ENCODE measurements at places on chromosomes 11 and 22.

DNA sequence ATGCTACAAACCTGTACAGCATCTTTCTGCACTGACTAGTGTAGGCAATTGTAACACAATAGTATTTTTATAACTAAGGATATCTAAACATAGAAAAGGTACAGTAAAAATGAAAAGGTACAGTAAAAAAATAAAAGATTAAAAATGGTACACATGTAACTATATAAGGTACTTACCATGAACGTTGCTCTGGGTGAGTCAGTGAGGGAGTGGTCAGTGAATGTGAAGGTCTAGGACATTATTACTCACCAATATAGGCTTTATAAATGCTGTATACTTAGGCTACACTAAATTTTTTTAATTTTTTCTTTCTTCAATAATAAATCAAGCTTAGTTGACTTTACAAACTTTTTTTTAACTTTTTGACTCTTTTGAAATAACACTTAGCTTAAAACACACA lies 59.9 kb downstream of the EIF3M start:
- no peak for DNase-seq

GRCh38 chr22:36726007-36726380 lies 22.4 kb upstream of the CACNG2 start:
- no peak for DNase-seq

GRCh38 chr22:47043835-47044721 lies 281.6 kb downstream of the TBC1D22A start:
- peak; percentile 61 for DNase-seq

DNA sequence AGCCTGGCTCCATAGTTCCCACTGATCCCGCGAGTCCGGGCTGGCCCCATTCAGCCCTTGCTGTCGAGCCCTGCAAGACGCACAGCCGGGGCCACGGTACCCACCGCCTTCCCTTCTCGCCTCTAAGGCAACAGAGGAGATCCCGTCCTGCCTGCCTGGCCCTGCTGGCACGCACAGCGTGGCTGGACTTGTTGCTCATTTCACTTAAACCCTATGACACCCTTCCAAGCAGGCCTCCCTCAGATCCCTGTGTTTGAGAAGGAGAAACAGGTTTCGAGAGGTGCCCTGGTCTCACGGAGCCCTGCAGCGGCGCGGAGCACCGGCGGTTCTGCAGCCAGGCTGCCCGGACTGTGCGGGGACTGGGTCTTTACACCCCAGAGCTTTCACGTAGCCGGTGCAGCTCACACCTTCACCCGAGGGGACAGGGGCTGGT lies 1048.4 kb downstream of the BRD1 start:
- no peak for DNase-seq

- no peak for DNase-seq
These were observed 26.5 kb downstream of the CWC15 start for GRCh38 chr11:94946812-94947211.

GRCh38 chr11:72326151-72326848 lies 82.3 kb upstream of the PHOX2A start:
- DNase-seq, result no peak

DNA sequence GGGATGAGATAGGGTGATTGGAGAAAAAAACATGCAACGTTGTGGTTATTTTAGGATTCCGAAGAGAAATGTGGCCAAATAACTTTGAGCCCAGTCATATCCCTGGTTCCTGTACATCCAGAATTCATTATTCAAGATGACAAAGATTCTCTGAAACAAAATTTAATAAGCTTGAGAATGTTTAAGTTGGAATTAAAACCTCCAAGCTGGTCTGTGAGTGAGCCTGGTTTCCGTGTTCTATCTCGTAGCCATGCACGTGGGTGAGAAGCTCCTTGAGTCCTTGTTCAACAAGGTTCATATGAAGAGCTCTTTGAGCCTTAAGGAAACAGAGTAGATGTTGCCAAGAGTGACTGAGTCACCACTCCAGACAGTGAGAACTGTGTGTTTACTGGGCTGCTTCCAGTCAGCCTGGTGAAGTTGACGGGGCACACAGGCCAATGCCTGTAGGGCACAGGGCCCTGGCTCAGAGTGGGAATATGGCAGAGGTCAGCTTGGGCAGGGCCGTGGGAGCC lies 206.5 kb downstream of the NAV2 start:
- DNase-seq, result no peak

DNA sequence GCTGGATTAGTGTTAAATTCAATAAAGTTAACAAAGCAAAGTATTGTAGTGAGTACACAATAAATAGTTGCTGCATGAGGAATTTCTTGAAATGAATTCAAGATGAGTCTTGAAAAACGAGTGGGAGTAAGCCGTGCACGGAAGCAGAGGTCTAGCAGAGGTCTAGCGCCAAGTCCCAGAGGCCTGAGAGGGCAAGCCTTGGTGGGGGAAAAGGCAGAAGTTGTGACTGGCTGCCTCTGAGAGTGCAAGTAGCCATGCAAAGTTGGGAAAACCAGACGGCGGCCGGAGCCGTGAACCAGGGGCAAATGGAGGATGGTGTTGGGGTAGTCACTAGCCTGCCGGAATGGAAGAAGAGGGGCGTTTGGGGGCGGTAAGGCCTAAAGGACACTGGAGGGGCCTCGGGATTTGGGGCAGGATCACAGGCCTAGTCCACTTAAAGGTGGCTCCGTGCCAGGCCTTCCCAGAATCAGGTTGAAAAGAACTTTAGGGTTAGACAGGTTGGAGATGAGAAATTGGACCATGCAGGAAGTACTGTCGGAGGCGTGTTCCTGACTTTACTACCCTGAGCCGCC lies 379 bp upstream of the SLC3A2 start:
- peak; percentile 87 for DNase-seq

DNA sequence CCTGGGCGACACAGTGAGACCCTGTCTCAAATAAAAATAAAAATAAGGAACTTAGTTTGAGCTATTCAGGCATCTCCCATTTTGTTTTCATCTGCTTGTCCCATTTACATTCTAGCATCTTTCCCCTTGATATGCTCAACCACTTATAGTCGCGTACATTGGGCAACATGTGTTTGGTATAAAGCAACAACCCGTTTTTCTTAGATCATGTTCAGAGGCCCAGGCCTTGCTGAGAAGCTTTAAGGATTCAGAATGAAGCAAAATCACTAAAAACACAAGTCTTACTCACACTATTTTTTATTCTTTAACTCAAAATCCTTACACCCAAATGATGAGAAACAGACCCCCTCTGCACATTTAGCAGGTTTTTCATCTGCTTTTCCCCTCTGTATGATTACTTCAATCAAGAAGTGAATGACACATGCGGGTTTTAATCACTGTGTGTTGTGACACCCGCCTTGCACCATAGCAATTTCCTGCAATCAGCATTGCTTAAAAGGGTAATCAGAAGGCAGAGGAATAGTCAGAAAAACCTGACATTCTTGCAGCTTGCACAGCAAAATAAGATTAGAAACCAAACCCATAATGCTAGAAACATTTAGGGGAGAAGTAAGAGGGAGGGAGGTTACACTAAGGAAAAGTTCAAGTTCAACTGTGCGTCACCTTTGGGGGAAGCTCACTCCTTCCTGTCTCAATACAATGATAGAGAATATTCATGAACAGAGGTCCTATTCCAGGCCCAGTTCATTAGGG lies 25.9 kb downstream of the ALG9 start:
- DNase-seq, result peak; percentile 89

DNA sequence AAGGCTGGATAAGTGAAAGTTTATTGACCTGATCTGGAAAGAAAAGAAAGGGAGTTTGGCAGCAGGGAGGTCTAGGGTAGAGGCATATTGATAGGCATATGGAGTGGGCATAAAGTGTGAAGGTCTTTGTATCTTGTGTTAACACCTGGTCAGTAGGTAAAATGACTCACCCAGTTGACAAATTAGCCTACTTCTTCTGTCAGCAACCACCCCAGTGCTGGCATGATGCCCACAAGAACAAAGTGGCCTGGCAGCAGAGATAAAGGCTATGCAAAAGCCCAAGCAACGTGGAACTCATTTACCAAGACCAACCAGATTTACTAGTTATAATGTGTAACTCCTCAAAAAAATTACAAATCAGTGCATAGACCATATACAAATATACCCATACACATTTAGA lies 4.9 kb downstream of the OR10A3 start:
- DNase-seq, result no peak

GRCh38 chr11:69335781-69336405 lies 41.9 kb downstream of the MYEOV start:
- DNase-seq, result no peak

DNA sequence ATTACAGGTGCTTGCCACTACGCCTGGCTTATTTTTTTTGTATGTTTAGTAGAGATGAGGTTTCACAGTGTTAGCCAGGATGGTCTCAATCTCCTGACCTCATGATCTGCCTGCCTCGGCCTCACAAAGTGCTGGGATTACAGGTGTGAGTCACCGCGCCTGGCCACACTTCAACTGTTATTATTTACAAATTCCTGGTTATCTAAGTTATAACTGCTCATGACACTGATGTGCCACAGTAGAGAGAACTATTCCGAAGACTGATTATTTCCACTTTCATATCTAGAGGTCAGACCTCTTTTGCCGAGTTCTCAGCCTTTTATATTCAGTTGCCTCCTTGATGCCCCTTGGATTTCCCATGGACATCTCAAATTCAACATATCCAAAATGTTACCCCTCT lies 3.9 kb upstream of the NUP160 start:
- no peak for DNase-seq

- peak; percentile 74 for DNase-seq
These were observed 79.5 kb downstream of the GAB2 start for GRCh38 chr11:78338138-78338537.

GRCh38 chr22:44243761-44244160 lies 63.0 kb downstream of the PARVG start:
- DNase-seq, result no peak

DNA sequence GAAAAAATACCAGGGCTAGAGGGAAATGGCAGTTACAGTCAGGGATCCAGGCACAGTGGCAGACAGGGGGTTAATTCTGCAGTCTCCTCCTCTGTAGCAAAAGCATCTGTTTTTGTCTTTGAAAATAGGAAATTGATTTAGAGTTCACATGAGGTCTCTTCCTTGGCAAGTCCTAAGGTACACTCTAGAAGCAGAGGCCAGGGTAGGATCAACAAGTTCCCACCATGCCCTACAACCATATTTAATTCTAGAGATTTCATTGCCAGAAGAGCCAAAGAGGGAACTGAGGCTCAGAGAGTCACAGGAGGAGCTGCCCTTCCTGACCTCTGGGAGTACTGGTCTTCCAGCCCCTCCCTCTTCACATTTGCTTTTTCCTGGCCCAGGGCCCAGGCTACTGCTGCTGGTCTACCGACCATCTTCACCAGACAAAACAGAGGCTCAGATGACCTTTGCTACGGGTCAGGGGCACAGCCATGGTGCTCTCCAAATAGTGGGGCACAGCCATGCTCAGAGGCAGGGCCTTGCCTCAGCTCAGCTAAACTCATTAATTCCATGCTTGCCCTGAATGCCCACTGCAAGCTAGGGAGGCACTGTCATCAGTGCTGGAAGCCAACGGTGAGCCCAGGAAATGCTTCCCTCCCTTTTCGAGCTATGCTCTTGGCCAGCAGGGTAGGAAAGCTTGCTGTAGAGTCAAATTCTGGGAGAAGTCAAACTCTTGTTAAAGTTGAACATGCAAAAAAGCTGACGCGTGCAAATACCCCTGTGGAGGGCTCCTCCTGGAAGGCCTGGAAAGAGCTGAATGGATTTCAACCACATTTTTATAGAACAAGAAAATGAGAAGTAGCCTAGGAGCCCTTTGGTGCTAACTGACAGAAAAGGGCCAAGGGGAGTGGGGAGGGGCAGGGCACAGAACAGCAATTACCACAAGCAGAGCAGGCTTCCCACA lies 11.7 kb upstream of the CHRM4 start:
- DNase-seq, result no peak

- DNase-seq, result no peak
These were observed 45.4 kb upstream of the NTM start for GRCh38 chr11:131324921-131325570.

DNA sequence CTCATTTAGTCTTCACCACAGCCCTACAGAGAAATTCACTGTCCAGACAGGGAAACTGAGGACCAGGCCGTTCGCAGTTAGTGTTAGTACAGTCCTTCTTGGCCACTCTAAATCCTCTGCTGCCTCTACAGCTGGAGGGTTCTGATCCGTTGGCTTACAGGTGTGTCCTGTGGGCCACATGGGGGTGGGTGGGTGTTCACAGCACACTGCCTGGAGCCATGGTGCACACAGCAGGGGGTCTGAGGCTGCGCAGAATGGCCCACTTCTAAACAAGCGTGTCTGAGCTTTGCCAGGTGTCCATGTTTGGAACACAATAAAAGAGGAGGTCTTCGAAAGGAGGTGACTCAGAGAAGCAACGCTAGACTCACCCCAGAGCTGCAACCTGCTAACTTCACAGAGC lies 249.0 kb downstream of the ST3GAL4 start:
- no peak for DNase-seq

- DNase-seq, result no peak
These were observed 1.6 kb downstream of the IL2RB start for GRCh38 chr22:37148031-37148651.

GRCh38 chr11:80034801-80035200 lies 594.0 kb upstream of the TENM4 start:
- DNase-seq, result no peak

- DNase-seq, result peak; percentile 99
These were observed at the start of gene FADS1 for GRCh38 chr11:61816736-61817455. Gene FADS1 (minus strand): TSS chr11:61817003. CDS start chr11:61816929, 74 bp downstream.

DNA sequence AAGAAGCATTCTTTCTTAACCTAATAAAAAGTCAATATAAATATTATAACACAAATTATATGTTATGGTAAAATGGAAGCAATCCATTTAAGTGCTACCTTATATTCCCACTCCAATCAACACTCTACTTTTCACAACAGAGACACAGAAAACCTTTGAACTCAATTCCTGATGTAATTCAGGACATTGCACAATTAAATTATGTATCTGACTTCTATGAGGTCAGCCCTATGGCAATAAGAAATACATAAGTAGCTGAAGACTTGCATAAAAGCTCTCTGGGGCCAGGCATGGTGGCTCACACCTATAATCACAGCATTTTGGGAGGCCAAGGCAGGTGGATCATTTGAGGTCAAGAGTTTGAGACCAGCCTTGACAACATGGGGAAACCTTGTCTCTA lies 6.8 kb downstream of the OR4D10 start:
- no peak for DNase-seq

GRCh38 chr22:20573833-20574615 lies 66.6 kb downstream of the MED15 start:
- DNase-seq, result no peak

GRCh38 chr11:107439586-107440167 lies 17.9 kb downstream of the CWF19L2 start:
- no peak for DNase-seq

GRCh38 chr11:96964661-96965060 lies 574.8 kb downstream of the JRKL start:
- DNase-seq, result peak; percentile 54

DNA sequence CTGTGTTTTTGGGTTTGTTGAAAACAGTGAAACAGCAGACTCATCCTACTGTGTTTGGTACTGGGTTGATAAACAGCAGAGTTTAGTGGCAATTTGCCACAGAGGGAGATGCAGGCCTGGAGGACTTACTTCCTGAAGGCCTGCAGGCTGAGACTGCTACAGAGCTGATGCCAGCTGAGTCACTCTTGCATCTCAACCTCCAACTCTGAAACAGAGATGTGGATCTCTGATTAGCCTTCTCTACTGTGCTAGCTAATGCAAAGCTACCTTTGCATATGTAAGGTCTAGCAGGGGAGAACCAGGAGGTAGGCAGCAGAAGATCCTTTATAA lies 14.3 kb downstream of the ATP5MG start:
- DNase-seq, result peak; percentile 75

- DNase-seq, result no peak
These were observed 16.0 kb upstream of the ELF5 start for GRCh38 chr11:34529643-34530042.

- DNase-seq, result no peak
These were observed 398 bp upstream of the ATG16L2 start for GRCh38 chr11:72813740-72814285.
